ENCODE measurements at places on chromosomes 7 and 10.

- no peak for DNase-seq
Observed at GRCh38 chr7:152760854-152761748, 1.5 kb downstream of the ACTR3B start.

GRCh38 chr10:683448-684071 is 5.9 kb downstream of the DIP2C start:
- peak; percentile 58 for DNase-seq

DNA sequence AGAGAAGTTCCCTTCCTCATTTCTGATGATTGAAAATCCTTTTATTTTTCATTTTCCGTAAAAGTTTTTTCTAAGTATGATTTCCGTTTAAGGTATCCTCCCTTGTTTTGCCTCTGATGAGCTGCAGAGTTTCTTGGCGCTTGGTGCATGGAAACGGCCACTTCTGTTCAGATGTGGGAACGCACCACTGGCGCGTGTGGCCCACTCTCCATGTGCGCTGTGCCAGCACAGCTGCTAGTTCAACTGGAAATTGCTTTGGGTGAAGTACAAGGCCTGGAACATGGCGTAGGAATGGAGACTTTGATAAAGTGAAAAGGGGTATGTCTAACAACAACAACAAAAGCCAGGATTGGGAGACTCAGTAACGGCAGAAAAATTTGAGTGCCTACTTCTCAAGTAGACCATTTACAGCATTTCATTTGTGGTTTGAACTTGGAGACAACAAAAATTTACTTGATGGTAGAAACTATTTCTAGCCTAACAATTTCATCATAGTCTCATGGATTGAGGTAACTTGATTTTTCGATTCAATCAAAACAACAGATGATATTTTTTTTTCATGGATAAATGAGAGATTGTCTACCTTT is 364.2 kb downstream of the SUGCT start:
- DNase-seq: no peak

DNA sequence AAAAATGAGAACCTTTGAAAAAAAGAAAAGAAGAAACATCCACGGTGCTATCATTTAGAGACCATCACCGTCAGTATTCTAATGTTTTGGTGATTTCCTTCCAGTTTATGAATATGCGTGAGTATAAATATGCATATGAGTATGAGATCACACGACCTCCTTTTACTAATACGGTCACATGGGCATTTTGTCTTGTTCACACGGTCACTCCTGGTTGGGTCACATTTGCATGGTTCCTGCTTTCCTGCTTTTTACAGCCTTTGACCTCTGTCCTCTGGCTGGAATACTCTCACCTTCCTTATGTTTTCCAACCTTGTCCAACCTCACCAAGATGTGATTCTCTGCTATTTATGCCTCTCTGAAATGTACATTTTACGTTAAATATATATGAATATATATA is 25.3 kb upstream of the LMTK2 start:
- DNase-seq: no peak

GRCh38 chr10:105973360-105973759 is 1191.1 kb downstream of the SORCS1 start:
- DNase-seq: no peak

GRCh38 chr7:122092964-122093797 is 50.9 kb downstream of the AASS start:
- peak; percentile 64 for DNase-seq

- DNase-seq: no peak
Observed at GRCh38 chr10:128026615-128027300, 99.5 kb downstream of the MKI67 start.

GRCh38 chr7:52500841-52501240 is 534.6 kb upstream of the POM121L12 start:
- DNase-seq: no peak

- no peak for DNase-seq
Observed at GRCh38 chr10:100826031-100826651, 80.8 kb downstream of the PAX2 start.

- DNase-seq: no peak
Observed at GRCh38 chr7:138095972-138096935, 20.0 kb downstream of the AKR1D1 start.

DNA sequence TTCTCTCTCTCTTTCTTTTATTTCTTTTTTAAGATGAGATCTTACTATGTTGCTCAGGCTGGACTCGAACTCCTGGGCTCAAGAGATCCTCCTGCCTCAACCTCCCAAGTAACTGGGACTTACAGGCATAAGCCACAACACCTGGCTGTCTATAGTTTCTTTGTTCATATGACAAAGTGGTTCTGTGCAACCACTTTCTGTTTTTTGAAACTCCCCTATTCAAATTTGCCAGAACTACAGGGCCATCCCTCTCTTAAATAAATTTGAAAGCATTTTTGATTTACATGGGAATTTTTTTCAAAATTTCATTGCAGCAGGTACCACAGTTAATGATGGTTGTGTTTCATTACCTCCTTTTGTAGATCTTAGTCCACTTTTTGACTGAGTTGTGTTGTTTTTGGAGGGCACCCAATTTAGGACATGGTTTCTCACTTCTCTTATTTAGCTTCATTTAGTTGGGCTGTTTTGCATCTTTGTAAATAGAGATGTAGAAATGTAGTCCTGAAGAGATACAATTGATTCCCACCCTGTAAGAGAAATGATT is 119.2 kb downstream of the LRRC4 start:
- DNase-seq: no peak

DNA sequence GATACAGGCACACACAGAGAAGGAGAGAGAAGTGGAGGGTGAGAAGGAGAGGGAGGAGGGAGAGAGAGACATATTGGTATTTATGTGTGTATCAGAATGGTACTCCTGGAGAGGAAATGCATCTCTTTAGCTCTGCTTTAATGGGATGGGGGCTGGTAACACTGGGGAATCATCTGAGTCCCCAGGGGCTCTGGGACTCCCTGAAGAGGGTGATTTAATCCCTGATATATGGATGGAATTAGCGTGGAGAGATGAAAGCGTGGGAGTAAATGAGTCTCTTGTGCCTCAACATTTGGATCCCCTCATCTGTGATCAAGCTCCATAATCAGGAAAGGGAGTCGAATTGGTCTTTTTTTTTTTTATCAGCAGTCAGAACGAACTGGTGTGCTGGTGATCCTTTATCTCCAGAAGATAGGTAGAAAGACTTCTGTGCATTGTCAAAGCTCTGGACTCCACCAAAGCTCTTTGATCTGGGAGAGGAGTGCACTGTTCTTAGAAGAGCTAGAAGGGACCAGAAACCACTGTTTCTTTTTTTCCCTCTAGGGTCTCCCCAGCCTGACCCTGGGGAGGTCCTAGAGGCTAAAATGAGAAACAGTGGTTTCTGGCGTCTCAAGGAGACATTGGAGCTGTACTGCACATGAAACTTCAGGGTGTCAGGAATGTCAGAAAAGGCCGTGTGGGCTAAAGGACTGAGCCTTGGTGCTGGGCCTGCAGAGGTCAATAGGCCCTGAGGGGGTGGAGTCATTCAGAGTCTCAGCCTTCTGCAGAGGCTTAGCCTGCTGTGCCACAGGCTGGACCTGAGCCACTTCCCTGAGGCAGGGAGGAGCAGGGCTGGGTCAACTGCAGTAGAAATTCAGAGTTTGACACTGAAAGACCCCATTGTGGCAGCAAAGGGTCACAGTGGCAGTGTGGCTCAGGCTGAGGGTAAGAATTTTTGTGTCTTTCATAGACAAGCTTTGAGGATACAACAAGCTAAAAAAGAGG is 234.4 kb upstream of the SLC26A5 start:
- DNase-seq: no peak

DNA sequence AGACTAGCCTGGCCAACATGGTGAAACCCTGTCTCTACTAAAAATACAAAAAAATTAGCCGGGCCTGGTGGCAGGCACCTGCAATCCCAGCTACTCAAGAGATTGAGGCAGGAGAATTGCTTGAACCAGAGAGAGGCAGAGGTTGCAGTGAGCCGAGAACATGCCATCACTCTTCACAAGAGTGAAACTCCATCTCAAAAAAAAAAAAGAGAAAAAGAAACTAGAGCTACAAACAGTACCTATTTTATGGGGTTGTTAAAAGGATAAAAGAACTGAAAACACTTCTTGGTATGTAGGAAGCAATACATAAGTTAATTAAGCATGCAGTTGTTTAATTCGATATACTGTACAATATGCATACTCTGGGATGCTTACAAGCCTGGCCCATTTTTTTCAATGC is 216.9 kb downstream of the SORCS1 start:
- DNase-seq: no peak

DNA sequence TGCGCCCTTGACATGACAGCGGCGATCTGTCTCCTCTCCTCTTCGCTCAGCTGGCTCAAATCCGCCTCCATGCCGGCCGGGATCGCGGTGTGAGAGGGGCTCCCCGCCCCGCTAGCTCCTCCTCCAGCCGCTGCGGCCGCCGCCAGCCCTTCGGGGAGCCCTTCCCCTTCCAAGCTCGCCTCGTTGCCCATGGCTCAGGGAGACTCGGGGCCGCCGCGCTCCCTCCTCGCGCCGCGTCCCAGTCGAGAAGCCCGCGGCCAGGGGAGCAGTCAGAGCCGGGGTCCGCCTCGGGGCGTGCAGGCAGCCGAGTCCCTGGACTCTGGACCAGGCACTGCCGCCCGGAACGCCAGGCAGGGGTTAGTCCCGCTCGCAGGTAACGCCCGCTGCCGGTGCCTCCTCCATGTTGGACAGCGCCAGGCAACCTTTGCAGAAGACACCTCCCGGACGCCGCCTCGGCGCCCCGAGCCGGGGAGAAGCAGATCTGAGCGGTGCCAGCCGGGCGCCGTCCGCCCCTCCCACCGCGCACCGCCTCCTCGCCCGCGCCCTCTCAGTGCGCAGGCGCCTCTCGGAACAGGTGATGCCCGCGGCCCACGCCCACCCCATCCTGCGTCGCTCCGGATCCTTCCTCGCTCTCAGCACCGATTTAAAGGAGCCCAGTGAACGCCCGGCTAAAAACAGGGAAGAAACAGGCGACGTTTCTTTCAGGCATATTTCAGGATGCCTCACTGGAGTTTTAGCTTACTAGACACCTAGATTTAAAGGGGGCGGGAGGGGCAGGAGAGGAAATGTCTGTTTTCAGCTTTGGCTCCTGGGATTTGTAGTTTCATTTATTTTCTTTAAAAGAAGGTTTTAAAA is at the start of gene PCLO:
Gene PCLO (minus strand): TSS at position 483 of the 855 bp plus-strand sequence. CDS start 292 bp downstream, at position 191.
- peak; percentile 62 for DNase-seq

DNA sequence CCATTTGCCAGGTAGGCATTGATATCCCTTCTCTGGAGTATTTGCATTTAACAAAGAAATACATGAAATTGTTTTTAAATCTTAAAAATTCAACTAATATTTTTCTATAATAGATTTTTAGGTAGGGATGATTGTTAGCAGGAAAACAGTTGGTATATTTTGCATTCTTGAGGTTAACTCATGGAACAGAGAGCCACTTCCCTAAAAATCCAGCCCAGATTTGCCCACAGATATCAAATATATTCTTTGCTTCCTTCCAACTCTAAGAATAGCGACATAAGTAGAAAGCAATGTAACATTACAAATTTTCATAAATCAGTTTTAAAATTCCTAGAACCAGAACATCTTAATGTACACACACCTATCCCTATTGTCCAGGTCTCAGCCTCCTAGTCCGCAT is 45.0 kb upstream of the ANLN start:
- no peak for DNase-seq
